ENCODE measurements at places on chromosomes 2 and 18.
A peak's percentile ranks its signal among the peaks of the same experiment; 100 is the strongest.

DNA sequence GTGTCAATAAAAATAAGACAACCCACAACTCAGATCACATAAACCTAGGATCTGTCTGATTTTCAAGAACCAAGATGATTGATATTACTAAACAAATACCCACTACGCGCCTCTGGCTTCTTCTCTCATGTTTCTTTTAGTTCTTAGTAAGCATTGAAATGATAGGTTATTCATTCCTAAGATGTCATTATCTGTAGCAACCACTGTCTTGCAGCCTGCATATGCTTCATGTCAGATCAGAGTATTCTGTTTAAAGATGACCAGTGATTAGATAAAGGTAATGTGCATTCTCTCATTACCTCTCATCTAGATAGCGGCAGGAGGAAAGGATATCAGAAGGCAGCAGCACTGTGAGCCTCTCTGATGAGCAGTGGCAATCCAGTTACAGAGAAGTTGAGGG, 112.9 kb downstream of the SLC8A1 start:
- DNase-seq: no peak

GRCh38 chr18:49812286-49813068, 856 bp downstream of the ACAA2 start:
- DNase-seq: peak; percentile 8

- DNase-seq: no peak
Measured at GRCh38 chr2:24870891-24871705, 48.9 kb downstream of the ADCY3 start.

- no peak for DNase-seq
Measured at GRCh38 chr2:26576565-26577441, 64.4 kb downstream of the CIB4 start.

DNA sequence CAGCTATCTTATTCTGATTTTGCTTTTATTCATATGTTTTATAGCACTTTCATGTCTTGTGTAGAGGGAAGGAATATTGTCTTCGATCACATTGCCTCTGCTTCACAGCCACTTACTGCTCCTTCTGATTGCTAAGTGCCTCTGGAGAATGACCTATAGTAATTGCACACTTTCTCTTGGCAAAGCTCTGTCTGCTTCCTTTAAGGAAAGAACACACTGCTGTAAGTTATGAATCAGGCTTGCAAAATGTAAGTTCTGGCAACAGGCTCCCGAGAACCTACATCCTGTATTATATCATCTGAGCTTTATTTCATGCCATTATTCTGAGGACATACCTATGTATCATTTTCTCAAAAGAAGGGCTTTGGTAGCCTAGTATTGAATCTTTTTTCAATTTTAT, 170.7 kb downstream of the ZNF804A start:
- DNase-seq: peak; percentile 74

GRCh38 chr2:137151731-137152130, 386.4 kb downstream of the THSD7B start:
- DNase-seq: no peak

- DNase-seq: no peak
Measured at GRCh38 chr2:31397094-31397493, 17.4 kb downstream of the XDH start.

DNA sequence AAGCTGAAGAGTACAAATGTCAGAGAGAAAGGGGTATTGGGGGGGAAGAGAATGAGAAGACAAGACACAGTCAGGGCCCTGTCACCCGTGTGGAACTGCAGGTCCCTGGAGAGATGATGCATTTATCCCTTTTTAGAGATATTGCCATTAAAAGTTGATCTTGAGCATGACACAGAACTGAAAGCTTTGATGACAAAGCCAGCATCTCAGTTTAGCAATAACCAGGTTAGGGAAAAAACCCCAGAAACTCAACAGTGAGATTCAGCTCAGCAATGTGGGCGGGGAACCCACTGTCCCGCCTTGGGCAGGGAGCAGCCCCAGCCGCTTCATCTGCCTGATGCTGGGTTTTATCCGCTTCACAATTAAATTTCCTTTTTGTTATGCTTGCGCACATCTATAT, 181.1 kb downstream of the NEDD4L start:
- DNase-seq: peak; percentile 80

DNA sequence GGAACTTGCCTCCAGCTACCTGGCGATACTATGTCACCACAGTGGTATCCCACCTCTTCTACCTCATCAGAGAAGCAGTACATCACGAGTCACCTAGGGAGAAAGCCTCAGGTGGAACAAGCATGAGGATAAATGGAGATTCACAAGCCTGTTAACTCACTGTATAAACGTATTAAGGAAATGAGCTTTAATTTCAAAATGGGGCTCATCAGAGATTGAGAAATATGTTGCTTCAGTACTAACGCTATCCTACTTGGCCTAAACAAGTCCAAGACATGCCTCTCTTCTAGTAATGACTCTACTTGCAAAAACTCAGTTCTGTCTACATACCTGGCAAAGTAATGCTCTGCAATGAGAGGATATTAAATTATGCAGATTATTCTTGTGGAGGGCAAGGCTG, 4.3 kb downstream of the SLC39A6 start:
- DNase-seq: no peak

- DNase-seq: no peak
Measured at GRCh38 chr2:222627764-222628163, 28.1 kb downstream of the FARSB start.

GRCh38 chr2:86011449-86011941, 94.2 kb downstream of the POLR1A start:
- DNase-seq: no peak

DNA sequence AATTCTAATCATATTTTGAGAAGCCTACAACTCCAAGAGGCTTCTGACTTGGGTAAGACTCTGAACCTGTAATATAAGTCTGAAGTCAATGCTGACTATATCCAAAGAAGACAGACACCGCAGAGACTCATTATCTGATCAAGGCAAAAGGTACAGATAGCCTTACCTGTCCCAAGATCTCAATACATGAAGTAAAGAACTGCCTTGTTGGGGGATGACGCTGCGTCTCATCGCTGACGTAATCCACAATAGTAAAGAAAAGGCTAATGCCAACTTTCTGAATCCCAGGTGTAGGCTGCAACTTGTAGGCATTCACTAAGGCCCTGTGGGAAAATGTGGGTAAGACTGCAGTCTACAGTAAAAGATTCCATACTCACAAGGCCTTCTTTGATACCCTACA, 62.1 kb downstream of the SIGLEC15 start:
- DNase-seq: no peak

- DNase-seq: no peak
Measured at GRCh38 chr2:220106065-220106464, 478.6 kb downstream of the SLC4A3 start.

- no peak for DNase-seq
Measured at GRCh38 chr2:164756773-164757172, 84.8 kb downstream of the COBLL1 start.

DNA sequence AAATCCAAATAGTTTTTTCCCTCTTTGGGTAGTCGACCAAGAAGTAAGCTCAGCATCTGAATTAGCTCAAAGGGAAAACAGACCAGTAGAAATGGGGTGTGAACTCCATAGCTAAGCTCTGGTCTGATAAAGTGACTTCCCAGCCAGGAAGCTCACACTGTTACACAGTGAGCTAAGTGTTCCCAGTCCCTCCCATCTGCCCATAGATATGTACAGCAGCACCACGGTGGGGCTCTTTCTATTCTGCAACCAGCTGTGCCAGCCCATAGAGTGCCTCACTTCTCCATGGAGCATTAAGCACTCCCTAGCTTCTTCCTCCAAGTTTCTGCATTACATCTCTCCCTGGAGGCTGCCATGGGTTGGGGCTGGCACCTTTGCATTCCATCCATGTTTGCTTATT, 27.6 kb upstream of the NEMP2 start:
- DNase-seq: no peak

- DNase-seq: no peak
Measured at GRCh38 chr2:26454561-26455001, 23.3 kb downstream of the OTOF start.

DNA sequence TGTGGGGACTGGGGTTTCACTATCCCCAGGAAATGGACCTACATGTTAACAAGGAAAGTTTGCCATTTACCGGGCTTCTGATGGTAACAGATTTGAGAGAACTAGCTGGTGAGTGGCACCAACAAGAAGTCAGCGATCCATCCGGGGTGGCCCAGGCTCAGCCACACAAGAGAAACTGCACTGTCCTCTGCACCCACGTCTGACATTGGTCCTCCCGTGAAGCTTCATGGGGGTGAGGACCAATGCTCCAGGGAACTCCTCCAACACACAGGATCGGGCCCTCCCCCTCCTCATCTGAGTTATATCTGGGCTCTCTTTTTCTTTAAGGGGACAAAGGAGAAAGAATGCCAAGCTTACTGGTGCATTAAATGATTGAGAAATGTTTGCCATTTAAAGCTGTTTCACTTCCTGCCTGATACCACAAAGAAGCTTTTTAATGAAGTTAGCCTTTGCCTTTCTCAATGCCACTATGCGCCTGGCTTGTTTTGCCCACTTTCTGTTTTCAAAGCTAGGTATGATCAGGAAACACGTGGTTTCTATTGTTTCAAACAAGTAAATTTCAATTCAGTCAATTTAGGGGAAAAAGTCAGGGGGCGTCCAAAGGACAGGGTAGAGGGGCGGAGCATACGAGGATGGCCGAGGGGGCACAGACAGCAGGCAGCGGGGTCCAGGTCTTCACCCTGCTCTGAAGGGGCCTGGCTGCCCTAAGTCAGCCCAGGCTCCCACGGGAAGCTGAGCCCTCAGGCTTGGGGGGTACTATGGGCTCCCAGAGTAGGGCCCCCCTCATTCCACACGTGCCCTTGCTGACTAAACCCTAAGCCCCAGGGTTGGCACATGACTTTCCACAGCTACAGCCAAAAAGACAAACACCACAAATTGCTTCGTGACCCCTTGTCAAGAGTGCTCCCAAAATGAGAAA, 204.0 kb upstream of the ID2 start:
- peak; percentile 90 for DNase-seq

DNA sequence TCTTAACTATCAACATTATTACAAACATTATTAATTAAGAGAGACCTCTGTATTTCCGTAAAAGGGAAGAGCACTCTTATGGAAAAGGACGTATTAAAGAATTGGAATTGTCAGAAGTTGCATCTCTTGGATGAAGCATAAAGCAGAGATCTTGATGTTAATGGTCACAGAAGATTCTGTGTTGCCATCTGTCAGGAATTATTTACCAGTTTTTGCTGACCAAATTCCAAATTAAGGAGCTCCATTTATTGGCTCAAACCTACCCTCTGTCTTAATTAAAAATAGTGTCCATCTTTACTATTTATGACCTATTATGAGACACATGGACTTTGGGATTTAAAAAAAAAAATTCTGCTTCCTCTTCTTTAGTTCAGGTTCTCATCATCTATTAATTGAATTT, 232.1 kb downstream of the ARHGAP15 start:
- no peak for DNase-seq

GRCh38 chr2:11257078-11257477, 87.4 kb downstream of the ROCK2 start:
- DNase-seq: no peak

DNA sequence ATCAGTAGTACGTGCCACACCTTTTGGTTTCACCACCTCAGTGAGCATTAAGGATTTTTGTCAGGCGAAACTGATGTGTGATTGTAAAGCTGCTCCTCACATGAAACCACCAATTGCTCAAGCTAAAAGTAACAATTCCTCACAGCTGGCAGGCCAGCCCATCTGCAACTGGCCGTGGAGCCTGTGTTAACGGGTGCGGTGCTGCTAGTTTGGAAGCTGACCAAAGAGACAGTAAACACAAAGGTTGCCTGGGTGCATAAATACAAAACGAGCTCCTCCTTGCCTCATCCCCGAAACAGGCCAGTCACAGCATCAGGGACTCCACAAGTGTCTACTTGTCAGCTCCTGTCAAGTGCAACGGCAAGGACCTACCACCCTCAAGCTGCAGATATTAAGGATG, 32.0 kb downstream of the LGALSL start:
- DNase-seq: no peak
